ENCODE measurements at places on chromosomes 4 and X.

- no peak for DNase-seq
These were observed 1014.2 kb downstream of the C4orf33 start for GRCh38 chr4:130110189-130110588.

GRCh38 chrX:1592470-1593142, 1.2 kb downstream of the AKAP17A start:
- DNase-seq, result peak; percentile 26

DNA sequence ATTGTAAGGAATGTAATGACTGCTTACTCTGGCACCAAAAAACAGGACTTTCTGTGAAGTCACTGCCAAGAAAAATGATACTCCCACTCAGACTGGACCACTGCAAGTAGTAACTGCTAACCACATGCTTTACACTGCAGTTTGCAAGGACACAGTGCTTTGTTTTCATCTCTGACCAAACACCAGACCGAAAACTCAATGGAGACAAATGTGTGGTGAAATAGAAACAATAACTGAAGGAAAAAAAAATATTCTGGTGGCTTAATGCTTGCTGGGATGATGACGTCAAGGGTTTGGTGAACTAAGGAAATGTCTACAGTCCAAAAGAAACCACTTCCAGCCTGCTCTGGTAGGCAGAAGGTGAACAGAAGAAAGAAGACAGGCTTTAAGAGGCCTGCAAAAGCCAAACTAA, 13.2 kb downstream of the GPC4 start:
- no peak for DNase-seq

- no peak for DNase-seq
These were observed 70.7 kb upstream of the ANXA10 start for GRCh38 chr4:168021666-168022065.

GRCh38 chr4:150581056-150581605, 820 bp upstream of the MAB21L2 start:
- no peak for DNase-seq

DNA sequence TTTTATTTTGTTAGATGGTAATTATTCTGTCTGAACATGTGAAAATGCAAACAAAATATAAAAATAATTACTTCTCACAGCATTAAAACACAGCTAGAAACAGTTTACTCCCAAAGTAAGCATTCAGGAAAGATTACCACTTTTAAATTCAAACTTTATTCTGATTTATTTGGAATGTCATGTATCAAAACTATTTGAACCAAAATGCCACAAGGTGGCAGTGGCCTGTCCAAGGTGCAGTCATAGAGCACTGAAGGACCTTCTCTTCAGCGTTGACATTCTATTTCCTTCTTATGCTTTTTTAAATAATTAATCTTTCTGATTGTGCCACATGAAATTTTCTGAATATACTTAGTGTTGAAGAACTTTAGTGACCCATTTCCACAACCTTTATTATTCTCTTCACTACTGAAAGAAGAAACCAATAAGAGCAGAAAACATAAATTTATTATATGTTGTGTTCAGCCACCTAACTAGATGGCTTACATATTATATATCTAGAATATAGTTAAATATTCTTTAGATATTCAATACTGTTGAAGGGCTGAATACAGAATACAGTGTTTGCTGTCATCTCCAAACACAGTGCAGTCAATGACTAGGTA, 283.6 kb downstream of the CFAP299 start:
- DNase-seq, result no peak

DNA sequence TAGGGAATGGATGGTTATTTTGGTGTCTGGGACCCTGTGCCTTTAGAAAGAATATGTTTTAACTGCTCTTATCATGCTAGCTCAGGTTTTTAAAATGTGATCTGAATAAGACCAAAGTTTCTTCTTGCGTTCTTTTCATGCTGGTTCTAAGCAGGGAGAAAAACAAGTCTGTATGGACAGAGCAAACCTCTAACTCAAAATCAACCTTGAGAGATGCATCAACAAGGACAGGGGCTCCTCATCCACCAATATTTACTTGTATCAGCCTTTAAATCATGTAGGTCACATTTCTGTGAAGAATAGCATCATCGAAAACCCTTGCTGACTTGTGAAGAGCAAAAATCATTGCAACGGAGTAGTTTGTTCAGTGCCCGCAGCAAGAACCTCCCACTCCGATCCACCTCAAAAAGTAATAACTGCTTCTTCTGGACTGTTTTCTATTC, 1.2 kb downstream of the ATP10D start:
- DNase-seq, result no peak

DNA sequence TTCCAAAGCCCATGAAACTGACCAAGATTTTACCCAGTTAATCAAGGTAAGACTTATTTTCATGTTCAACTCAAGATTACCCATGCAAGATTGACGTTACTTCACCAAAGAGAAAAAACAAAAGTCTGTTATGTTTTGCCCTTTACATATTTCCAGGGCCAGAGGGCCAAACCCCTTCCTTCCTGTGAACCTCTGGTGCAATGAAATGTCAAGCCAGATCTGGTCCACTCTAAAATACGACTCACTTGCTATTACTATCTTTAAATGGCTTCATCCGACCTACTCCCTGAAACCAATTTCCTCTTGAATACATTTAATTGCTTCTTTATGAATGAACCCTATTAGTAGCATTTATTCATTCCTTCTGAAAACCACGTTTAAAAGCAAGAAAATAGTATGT, 33.0 kb downstream of the TSPAN5 start:
- no peak for DNase-seq

DNA sequence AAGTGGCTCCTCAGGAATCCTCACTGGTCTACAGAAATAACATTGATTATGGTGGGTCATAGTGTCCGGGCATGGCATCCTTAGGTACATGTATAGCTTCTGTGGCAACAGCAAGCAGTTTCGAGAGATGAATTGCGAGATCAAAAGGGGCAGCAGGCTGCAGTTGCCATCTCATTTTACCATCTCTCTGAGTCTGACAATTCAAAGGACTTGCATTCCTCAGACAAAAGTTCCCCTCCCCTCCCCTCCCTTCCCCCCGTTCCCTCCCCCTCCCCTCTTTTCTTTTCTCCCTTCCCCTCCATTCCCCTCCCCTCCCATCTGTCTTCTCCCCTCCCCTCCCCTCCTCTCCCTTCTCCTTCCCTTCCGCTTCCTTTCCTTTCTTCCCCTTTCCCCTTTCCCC, 70.2 kb downstream of the MTNR1A start:
- DNase-seq, result no peak

DNA sequence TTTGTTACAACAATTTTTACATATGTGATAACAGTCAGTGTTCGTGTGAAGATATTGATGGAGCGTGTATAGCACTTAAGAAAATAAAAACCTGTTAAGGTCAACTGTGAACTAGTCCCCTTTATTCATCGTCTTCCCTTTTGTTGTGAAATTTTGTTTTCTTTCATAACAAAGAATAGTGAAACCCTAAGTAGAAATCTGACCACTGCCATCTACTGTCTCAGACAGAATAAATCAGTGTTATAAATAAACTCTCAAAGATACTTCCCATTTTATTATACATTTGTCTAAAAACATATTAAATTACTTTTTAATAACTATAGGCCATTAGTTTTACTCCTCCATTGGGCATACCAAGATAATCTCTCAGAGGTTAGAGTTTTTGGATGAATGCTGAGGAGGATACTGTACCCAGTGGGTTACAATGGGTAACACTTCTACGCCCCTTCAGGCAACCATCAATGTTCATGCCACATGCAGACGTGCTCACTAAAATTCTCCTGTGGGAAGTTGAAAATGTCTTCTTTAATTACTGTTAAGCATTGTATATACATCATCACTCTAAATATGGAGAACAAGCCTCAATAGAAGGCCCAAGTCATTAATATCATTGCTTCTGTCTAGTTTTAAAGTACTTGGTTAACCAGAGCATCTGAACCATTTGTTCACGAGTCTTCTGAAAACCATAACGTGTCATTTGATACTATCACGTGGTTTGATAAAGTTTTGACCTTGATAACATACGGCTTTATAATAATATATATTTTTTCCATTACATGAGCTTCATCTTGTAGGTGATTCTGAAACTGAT, 171.2 kb downstream of the TMA16 start:
- DNase-seq, result no peak

All from CD4-positive, alpha-beta T cell treated with Interleukin-10 for 1 hour (primary cell).